Activated CD4-positive, alpha-beta memory T cell treated with anti-CD3 and anti-CD28 coated beads for 36 hours (primary cell): ENCODE measurements at places on chromosomes 2 and 18. TPM values are rescaled to one million over a fixed set of nuclear protein-coding genes. Genes with fewer than 3 reads are reported as not detected.

DNA sequence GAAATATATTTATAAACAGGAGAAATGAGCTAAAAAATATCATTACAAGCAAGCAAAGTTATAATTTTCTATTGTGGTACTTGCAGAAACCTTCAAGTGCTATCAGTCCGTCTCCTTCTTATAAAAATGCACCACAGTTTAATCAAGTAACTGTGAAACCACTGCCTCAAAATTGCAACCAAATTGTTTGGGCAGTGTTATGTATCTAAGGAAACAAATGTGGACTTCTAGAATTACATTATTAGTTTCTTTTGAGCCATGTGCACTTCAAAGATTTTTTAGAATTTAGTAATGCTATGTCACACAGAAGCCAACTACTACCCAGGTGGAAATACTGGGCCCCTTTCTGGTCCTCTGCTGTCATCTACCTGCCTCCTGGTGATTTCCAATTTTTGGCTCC is 495.6 kb downstream of the NYAP2 start:
- no peak for DNase-seq

- DNase-seq: no peak
These were observed 111.6 kb upstream of the PIEZO2 start for GRCh38 chr18:11260961-11261461.

DNA sequence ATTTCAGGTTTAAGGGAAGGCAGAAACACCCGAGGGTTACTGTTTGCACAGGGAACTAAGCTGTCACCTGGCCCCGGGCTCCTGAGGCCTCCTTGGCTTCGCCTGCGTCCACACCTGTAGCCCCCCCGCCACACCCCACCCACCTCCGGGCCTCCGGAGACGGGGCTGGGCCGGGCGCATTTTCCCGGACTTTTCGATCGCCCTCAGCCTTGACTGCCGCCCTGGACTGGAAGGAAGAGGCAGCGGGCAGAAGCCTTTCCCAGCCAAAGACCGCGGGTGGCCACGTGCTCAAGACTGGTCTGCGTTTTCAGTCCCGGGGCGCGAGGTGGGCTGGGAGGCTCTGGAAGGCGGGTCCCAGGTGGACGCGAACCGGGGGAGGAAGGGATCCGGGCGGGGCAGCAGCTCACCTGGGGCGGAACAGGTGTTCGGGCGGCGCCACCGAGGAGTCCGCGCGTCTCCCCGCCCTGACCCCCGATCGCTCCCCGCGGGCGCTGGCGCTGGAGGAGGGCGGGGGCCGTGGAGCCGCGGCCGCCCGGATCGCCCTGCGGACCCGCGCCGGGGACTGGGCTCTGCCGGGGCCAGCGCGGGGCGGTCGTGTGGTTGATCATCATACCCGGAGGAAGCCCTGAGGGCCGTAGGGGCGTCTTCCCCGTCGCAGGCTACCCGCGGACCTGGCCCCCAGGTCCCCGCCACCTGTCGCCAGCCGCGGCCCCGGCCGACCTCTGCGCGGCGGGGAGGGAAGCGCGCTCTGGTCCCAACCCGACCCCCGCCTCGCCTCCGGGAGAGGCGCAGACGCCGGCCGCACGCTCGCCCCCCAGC is 3.2 kb downstream of the ID2 start:
- DNase-seq: peak; percentile 70

The ARHGAP28 gene
- total RNA-seq: not detected

- DNase-seq: no peak
These were observed 36.0 kb downstream of the PAIP2B start for GRCh38 chr2:71190656-71191569.
